ENCODE measurements at places on chromosomes 2 and 18.

DNA sequence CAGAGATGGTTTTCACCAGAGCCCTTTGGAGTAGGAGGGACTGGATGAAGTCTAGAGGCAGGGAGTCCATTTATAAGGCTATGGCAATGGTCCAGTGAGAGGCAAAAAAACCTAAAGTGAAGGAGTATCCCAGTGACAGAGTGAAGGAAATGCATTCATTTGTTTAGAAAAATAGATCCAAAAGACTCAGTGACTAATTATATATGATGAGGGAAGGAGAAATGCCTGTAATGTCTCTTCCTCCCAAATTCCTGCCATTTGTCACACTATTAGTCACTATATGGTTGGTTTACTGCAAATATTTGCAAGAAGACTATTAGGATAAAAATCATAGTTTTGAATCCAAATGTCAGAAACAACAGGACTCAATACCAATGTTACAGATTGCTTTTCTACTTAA is 104.2 kb downstream of the ZNF521 start:
- no peak for DNase-seq

DNA sequence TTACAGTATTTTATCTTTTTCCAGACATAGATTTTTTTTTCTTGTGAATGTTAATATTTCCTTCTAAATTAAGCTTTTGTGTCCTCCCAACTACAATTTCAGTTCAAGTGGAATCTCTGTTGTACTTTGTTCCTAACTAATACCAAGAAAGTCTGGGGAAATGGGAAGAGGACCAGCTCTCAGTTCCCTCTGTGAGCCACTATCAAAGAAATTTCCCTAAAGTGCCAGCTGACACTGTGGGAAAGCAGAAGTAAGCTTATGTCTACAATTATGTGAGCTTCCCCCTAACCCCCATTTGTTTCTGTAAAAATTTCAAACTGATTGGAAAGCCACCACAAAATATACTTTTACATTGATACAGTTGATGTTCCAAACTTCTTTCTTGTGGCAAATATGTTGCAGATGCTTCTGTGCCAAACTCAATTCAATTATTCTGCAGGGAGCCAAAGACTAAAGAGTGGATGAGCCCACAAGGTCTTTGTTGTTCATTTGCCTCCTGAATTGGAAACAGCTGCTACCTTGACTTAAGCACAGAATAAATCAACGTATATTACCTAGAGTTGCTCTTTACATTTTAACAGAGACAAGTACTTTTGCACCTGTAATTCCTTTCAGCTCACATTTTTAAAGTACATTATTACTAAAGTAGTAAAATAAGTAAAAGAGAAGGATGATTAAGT is 306.6 kb downstream of the PTH2R start:
- no peak for DNase-seq

DNA sequence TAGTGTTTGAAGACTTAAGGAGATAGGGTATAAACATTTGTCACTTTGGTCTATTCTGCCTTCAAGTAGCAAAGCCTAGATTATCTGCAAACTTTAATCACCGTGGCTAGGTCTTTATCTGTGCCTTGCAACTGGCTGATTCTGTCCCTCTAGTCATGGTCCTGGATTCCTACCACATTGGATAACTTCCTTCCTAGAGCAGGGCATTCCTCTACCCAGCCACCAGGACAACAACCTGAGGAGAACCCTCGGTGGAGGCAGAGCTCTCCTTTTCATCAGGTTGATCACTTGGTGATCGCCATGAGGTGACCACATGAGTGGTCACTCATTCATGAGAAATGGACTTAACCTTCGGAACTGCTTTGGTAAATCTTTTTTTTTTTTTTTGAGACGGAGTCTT is 25.3 kb upstream of the PTPRM start:
- no peak for DNase-seq

DNA sequence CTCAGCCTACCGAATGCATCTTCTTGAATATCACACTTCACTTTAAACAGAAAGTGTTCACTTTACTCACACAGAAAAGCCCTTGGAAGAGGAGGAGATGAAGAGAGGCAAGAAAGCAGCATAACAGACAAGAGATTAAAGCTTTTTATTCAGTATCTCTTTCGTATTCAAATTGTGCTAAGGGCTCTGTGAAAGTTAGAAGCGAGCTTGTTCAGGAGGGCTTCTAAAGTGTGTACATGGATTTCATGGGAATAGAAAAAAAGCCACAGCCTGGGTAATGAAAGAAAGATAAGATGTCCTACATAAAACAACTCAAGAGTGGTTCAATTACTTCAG is 531.9 kb downstream of the TMEM182 start:
- no peak for DNase-seq

- DNase-seq, result no peak
Measured at GRCh38 chr2:217437290-217437870, 565.4 kb downstream of the TNS1 start.

DNA sequence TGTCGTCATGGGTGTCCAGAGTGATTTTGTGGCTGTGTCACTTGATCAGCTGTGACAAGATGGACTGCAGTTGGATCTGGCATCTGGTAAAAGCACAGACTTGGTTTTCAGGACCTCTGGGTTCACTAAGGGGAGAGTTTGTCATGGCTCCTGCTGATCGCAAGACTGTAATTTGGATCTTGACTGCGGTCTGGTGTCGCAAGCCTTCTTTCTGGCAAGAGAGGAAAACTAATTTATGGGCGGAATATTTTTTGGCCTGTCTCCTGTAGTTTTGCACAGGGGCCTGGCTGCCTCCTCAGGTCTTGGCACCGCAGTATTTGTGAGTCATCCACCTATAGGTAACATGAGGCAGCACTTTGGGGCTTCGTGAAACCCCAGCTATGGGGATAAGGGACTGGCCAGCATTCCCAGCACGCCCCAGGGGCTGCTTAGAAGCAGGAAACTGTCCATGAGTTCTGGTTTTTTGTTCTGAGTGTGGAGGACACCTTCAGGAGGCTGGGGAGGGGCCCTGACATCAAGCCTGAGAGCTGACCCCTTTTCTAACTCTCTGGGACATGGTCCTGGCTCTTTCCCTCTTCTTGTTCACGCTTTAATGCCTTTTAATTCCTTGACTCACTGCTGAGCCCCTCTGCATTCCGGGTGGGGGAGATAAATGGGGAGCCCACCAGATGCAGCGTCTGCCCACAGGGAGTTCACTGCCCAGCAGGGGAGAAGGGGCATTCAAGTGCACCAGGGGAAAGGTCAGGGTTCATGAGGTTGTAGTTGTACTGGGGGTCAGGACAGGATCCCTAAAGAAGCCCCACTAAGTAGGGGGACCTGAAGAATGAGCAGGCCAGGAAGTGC is 12.2 kb downstream of the SH3BP4 start:
- no peak for DNase-seq

GRCh38 chr2:72947952-72948830 is 30.9 kb downstream of the EMX1 start:
- no peak for DNase-seq

DNA sequence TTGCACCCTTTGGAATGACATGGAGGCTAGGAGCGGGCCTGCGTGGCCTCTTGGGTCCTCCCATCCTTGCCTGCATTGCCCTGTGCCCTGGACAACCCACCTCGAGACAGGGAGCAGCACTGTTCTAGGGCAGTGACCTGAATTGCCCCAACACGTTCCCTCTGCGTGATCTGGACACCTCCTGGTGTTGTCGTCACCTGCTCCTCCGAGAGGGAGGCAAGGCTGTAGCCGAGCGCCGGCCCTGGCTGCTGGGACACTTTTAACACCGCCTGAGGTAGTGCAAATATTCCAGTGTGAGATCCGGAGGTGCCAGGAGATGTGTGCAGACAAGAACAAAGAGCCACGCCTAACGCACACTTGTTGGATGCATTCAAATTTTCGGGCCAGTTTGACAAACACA is 131.5 kb downstream of the SMAD7 start:
- DNase-seq, result no peak

- no peak for DNase-seq
Measured at GRCh38 chr18:52970686-52971085, 630.7 kb downstream of the DCC start.

DNA sequence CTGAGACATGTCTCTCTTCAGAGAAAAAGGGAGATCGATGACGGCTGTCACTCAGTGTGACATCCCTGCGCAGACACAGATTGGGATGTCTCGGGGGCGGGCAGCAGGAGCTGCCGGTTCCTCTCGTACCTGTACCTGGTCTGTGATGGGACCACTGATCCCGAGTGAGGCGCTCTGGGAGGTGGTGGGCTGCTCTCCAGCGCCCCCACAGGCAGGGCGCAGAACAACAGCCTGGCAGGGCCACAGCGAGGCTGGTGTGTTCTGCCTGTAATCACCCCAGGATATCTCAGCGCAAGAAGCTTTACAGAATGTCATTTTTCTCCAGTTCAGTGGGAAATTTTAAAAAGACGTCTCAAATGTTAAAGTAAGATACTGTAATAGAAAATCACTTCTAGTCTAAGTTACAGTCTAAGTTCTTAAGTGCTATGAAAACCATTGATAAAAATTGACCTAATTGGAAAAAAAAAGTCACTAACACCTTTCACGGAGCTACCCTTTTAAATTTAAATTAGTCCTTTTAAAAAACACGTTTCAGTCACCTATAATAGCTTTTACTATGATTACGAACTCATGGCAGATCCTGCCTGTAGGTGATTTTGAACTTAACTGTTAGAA is 189.8 kb downstream of the SNTG2 start:
- peak; percentile 34 for DNase-seq

DNA sequence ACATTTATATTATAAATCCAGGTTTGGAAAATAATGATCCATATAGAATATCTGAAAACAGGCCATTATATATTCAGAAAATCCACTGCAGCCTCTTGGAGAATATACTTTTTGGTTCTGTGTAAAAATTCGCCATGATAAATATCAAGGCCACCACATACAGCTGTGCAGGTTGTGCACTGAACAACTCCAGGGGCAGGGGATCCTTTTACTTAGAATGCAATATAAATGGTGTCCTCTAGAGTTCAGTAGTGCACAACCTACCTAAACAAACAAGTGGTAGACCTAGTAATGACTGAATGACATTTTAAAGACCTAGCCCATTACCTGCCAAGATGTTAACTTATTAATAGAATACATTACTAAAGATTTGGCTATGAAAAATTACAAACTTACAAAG is 22.4 kb downstream of the MOGAT1 start:
- DNase-seq, result no peak

DNA sequence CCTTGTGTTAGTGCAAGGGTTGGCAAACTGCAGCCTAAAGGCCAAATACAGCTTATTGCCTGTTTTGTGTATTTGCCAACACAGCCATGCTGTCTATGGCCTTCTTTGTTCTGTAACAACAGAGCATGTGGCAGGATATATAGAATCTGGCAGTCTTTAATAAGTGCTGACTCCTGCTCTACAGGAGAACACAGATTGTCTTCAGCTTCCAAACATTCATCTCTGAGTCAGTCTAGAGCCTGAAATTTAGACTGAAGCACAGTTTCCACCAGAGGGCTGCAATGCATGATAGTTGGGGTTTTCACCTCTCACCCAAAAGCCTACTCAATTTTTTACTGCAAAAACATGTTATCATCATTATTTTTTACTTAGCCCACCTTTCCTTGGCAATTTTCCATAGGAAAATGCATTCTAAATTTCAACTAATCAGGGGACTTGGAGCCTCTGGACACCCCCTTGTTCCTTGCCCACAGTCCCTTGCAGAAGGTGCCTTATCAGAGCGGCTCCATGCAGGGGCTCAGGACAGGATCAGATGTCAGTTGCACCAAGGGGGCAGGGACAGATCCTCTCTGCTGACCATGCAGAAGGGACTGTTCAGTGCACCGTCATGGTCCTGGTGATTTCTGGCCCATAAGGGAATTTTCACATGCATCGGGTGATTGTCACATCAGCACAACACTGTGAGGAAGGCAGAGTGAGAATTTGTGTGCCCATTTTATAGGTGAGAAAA is 12.4 kb downstream of the IL37 start:
- no peak for DNase-seq

DNA sequence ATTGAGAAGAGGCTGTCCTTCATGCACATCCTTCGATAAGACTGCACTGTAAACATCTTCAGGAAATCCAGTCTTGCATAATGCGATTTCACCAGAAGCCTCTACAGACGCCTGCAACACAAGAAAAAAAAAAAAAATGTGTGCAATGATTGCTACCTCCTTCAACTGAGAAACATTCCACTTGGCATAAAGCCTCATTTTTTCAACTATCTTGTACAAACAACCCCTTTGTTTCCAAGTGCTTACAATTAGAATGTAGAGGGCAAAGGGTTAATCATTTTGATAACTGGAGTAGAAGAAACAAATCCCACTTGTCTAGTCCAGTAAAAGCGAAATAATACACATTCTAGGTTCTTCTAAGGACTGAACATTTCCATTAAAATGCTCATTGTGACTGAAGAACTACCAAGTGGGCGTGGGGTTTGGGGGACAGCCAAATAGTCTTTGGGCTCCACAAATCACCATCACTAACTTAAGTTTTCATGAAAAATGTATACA is 29.2 kb downstream of the CDH2 start:
- no peak for DNase-seq

DNA sequence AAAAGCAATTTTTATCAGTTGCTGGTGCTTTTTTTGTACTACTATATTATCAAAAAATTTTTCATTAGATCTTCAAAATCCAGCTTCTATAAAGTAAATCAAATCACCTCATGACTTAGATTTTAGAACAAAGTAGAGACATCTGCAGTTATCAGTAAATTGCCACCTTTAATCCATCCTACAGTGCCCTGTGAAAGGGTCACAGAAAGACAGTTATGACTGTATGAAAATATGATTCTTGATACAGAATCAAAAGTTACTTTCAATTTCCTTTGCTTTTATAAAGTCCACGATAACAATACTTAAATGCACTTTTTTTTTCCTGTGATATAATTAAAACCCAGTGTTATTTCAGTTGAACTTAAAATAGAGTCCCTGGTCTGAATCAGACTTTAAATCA is 61.4 kb downstream of the PRPF40A start:
- no peak for DNase-seq

DNA sequence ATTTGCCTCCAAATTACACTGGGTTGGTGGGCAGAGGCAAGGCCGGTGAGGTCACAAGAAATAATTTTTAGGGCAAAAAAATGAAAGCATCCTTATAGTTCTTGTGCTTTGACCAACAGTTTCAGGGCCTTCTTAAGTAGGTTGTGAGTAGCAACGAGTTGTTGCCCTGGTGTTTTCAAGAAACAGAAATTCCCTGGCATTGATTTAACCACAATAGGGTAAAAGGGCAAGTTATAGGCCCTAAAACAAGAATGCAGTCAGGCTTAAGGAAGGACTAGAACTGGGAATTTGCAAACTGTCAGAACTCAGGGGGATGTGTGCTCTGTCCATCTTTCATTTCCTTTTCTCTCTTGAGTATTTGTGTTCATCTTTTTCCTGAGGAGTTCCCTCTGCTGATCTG is 46.1 kb upstream of the STPG4 start:
- DNase-seq, result no peak

Data from GM12891 (cell line).